ENCODE measurements at places on chromosomes 3 and 15. TPM values are rescaled to one million over a fixed set of nuclear protein-coding genes. Genes with fewer than 3 reads are reported as not detected.

KCNAB1 gene
- not detected for total RNA-seq

FSIP1 gene
- total RNA-seq: 0.27 TPM

DNA sequence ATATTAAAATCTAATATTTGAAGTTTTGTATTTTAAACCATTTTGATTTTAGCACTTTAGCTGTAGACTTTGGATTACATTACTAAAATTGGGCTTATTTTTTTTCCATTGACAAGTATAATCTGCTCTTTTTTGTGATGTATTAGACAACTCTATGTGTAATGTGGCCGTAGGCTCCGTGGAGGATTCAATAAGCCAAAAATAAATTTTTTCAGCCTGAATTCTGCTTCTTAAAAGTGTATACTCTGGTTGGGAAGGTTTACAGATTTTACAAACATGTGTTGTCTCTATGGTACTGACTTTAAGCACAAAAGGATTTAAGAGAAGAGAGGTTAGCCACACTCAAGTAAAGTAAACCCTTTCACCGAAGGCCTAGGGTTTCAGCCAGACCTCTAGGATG is 110.8 kb downstream of the PLCL2 start:
- DNase-seq: no peak

DNA sequence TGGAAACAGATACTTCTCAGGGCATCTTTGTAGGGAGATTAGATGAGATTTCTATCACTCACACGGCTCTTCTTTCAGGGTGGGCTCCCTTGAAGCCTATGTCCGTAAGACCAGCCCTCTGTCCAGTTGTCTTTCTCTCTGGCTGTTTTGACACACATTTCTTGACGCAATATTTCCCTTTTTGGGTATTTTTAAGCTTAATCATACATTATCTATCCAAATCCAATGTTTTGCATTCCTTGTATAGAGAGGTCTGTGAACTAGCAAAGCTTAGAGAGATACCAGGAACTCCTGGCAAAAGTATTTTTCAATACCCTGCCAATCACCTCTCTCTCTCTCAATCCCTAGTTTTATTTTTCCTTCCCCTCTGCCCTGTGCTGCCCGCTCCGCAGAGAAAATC is 79.3 kb downstream of the EOMES start:
- no peak for DNase-seq

GRCh38 chr3:87398168-87398801 is 121.9 kb upstream of the POU1F1 start:
- DNase-seq: no peak

- DNase-seq: no peak
Observed at GRCh38 chr3:188727052-188727451, 444.7 kb upstream of the TPRG1 start.

- DNase-seq: no peak
Observed at GRCh38 chr3:102727340-102727739, 292.5 kb downstream of the ZPLD1 start.

GRCh38 chr3:85487375-85487774 is 528.6 kb downstream of the CADM2 start:
- no peak for DNase-seq
